ENCODE measurements at places on chromosomes 5 and 9.

DNA sequence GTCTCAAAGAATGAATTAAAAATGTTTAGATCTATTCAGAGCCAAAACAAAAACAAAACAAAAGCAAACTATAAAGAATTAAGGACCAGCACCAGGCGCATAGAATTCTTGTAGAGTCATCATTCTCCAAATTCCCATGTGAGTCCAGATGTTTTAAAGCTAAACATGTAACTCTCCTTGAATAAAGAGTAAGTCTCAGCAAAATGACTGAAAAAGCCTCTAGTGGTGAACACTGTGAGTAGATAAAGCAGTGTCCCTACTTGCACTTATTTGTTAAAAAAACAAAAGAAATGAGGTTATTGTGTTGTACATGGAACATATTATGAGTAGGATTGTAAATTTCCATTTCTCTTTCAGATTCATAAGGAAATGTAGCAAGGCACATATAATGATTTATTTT, 44.0 kb downstream of the NNT start:
- DNase-seq: peak; percentile 44

DNA sequence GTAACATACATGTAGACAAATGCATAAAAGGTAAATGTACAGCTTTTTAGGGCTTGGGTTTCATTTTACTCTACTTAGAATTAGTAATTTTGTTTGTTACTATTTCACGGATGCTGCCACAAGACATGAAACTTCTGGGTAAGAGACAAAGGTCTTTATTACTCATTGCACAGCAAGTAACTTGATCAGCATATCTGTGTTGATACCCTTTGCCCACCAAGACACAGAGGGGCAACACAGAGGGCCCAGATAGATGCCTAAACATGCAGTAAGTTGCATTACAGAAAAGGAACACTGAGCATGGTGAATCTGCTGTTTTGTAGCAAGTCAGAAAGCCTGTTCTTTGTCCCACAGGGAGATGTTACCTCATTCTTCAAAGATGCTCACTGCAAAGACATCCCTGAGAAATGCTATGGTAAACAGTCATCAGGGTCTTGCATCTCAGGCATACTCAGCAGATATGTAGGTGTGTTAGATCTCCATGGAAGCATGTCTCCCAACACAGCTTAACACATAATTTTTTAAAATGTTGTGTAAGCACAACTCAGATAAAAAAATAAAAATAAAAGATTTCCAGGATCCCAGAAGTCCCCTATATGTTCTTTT, 10.3 kb downstream of the ITGA2 start:
- peak; percentile 31 for DNase-seq

DNA sequence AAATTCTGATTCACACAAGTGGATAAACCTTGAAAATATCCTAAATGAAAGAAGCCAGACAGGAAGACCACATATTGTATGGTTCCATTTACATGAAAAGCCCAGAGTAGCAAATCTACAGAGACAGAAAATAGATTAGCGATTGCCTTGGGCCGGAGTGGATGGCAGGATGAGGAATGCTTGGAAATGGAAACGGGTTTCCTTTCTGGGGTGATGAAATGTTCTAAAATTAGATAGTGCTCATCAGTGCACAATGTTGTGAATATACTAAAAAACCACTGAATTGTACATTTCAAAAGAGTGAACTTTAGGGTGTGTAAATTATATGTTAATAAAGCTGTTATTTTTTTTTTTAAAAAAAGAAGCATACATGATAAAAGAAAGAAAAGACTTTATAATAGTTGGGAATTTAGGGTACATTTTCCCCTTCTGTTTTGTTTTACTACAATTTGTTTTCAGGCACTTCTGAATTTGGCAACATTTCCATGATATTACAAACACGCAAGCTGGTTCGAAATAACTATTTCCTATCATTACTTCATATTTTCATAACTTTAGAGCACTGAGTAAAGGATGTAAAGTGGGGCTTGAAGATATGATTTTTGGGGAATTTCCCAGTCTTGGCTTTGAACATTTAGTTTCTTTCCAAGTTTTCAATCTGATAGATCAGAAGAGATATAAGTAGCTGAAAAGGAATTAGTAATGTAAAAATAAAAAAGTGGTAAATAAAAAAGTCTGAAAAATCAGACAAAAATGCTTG, 23.9 kb downstream of the SLC35A4 start:
- peak; percentile 69 for DNase-seq

- DNase-seq: no peak
Measured at GRCh38 chr5:142506756-142507155, 179.1 kb downstream of the FGF1 start.

GRCh38 chr9:129414377-129414992, 206.4 kb downstream of the C9orf50 start:
- peak; percentile 36 for DNase-seq

DNA sequence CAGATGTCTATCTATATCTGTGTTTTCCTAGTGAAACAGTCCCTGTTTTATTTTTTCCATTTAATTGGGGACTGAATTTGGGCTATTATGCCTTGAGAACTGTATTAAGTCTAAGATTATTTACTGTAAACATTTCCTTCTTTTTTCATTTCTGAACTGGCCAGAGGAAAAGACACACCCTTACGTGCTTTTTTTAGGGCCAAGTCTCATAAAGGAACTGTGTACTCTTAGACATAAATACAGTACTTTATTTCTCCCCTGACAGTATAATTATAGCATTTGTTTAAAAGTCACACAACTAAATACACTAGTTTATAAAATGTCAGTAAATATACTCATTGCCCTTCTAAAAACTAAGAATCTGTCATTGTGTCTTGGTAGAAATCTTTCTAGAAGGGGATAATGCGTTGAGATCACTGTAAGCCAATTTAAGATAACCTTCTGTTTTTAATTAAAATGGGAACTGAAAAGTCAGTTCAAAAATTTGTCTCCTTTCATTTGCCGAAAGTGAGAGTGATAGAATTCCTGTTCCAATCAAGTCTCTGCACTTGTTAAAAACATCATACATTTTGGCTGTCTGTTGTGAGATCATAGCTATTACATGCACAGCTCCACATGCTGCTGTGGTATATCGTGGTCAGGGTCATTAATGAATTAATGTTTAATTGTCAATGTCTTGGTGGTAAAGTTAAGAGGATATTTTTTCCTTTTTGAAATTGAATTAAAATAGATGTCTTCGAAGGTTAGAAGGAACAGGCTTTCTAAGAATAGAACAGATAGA, 132.1 kb downstream of the FOCAD start:
- no peak for DNase-seq
